ENCODE measurements at places on chromosomes 2 and 18.

DNA sequence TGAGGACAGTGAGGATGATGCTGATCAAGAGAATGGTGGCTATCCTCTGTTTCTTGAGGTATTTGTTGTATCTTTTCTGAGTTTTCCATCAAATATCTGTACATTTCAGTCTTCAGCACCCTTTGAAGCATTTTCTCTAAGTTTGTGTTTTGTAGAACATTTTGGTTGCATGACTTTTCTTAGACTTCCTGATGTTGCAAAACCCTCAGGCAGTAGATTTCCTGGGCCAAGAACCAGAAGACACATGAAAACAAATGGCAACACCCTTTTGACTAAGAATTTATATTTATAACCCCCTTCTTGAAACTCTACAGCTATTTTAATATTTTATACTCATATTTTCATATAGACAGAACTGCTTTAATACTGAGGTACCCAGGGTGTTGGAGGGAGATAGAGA lies 16.2 kb downstream of the HNMT start:
- DNase-seq: no peak

DNA sequence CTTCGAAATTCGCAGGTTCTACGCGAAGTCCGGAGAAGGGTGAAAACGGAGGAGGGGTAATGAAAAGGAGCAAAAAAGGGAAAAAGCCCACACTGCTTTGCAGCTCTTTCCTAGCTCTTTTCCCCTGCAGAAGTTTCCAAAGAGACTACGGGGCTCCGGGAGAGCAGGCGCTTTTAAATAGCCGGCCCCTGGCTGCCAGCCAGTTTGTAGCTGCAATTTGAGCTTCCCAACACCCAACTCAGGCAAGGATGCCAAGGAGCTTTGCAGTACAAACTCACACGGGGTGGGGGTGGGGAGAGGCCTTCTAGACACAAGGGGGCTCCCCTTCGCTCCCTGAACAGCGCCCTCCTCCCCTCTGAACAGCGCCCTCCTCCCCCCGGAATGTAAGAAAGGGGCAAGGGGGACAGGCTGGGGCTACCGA lies at the start of gene IGFBP5:
Gene IGFBP5 (minus strand): TSS at position 149 of the 421 bp plus-strand sequence. CDS start 774 bp downstream, outside the sequence.
- DNase-seq: no peak

GRCh38 chr2:200743042-200743676 lies 68.6 kb upstream of the BZW1 start:
- no peak for DNase-seq

DNA sequence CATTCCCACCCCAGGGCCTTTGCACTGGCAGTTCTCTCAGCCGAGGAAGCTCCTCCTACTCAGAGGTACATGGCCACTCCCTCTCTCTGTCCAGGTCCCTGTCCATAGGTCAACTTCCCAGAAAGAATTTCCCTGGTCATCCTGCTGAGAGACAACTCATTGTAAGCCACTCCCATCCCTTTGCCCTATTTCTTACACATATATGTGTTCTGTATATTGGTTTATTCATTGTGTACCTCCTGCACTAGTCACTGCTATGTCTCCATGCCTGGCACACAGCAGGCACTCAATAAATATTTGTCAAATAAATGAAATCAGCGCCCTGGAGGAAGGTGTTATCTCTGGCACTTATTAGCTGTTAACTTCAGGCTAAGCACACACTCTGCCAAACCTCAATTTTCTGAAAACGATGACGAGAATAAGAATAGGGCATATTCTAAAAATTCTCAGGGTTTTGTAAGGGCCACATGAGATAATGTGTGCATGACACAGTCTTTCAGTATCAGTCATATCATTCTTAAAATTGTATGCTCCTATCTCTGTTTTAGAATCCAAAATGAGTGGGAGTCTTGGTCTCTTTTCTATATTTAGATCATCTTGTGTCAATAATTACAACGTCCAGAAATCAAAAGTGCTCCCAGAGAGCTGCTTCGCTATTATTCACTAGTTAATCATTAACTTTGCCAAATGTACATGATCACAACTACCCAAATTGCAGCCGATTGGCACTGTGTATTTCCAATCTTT lies 198.0 kb downstream of the ALK start:
- DNase-seq: no peak

- no peak for DNase-seq
These were observed 608.6 kb upstream of the CELF4 start for GRCh38 chr18:38174173-38174572.

- no peak for DNase-seq
These were observed 92.5 kb downstream of the PRPF40A start for GRCh38 chr2:152624805-152625204.

- no peak for DNase-seq
These were observed 2.5 kb downstream of the PDK1 start for GRCh38 chr2:172558372-172558771.
